NCI-H1436 treated with DMSO at 0.1 percent for 48 hours (cell line): ENCODE measurements at places on chromosomes 6 and 20.

DNA sequence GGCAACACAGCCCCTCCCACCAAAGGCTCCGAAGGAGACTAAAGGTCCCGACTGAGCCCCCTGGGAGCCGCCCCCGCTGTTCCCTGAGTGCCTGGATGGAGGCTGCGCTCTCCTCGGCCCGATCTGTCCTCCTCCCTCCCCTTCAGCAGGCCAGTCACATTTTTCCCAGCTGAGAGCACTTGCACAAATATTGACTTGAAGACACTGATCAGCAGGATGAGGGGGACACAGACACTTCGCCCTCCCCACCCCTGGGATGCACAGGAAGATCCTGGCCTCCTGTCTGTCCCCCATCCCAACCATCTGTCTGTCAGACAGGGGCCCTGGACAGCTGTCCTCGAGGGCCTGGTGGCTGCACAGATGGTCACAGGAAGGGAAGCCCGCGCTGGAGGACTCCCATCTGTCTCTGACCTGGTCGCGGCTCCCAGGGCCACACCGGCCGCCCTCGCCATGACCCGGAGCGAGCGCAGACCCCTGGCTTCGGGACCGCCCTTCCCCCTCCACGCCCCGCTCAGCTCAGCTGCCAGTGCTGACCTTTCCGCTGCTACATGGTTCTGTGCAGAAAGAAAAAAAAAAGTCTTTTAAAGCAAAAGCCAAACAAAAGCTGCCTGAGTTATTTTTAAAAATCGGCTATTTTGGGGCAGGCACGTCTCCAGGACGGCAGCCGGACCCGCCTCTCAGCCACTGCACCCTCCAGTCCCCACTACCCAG is 11.1 kb downstream of the LAMA5 start:
- no peak for DNase-seq

GRCh38 chr6:157121897-157122296 is 201.4 kb downstream of the TMEM242 start:
- no peak for DNase-seq

GRCh38 chr6:84657486-84657885 is 106.9 kb downstream of the TBX18 start:
- DNase-seq = no peak

DNA sequence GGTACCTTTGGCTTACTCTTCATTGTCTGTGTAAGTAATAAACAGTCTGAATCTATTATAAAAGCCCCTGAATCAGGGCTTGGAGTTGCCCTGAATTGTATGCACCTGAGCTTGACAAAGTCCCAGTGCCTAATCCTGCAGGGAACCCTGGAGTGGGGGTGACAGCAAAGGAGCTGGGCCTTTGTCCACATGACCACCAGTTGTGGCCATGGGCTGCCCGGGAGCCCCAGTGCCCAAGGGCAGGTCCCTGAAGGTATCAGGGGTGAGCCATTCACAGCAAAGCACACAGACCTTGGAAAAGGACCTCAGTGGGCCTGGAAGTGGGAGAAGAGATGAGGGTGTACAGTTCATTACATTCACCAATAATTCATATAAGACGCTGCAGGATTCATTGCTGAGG is 94.2 kb downstream of the BANF2 start:
- no peak for DNase-seq

- no peak for DNase-seq
These were observed 631.9 kb upstream of the MMS22L start for GRCh38 chr6:97914912-97915311.

GRCh38 chr6:88367248-88367647 is 201.1 kb upstream of the CNR1 start:
- DNase-seq = no peak

- DNase-seq = no peak
These were observed 430.4 kb downstream of the TBC1D32 start for GRCh38 chr6:120903836-120904235.

DNA sequence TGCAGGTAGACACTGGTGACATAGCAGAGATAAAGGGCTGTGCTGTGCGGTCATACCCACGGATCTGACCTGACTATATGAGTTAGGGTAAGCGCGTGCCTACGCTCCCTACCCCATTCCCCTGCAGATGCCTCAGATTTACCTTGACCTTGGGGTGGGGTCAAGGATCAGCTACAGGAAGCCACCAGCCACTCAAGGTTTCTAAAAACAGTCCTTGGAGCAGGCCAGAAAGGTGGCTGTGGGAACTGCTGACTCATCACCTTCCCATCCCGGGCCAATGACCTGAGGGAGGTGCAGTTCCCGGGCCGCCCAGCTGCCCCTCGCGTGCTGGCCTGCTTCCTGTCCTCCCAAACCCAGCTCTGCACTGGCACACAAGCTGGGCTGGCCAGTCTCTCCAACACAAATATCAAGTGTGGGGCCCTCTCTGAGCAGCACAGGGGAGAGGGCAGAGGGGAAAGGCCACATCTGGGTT is 23.0 kb downstream of the KCNK5 start:
- no peak for DNase-seq

DNA sequence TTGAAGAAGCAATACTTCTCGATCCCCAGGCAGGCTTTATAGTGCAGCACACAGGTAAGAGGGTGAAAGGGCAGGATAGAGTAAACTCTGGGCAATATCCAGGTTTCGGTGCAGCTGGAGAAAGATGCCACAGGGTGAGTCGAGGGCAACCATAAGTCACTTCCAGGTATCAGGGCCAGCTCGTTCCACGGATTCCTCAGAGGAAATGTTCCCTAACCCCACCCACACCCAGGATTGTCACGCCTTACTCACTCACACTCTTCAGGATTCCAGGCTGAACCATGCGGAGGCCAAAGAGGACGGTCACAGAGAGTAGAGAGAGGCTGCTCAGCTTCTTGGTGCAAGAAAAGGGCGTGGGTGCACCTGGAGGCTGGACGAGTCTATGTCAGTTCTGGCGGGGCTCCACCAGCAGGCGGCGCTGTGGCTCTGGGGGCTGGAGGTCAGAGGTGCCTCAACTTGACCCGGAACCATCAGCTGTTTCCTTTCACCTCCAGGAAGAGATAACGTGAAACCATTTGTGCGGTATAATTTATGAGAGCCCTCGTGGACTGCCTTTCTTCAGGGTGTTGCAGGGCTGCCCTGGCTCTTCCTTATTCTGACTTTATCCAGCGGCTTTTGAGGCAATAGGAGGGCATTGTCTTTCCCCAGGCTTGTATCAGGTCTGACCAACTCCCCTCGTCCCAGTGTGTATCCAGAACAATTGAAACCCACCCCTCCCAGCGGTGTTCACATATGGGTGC is 14.5 kb upstream of the WFDC12 start:
- no peak for DNase-seq

DNA sequence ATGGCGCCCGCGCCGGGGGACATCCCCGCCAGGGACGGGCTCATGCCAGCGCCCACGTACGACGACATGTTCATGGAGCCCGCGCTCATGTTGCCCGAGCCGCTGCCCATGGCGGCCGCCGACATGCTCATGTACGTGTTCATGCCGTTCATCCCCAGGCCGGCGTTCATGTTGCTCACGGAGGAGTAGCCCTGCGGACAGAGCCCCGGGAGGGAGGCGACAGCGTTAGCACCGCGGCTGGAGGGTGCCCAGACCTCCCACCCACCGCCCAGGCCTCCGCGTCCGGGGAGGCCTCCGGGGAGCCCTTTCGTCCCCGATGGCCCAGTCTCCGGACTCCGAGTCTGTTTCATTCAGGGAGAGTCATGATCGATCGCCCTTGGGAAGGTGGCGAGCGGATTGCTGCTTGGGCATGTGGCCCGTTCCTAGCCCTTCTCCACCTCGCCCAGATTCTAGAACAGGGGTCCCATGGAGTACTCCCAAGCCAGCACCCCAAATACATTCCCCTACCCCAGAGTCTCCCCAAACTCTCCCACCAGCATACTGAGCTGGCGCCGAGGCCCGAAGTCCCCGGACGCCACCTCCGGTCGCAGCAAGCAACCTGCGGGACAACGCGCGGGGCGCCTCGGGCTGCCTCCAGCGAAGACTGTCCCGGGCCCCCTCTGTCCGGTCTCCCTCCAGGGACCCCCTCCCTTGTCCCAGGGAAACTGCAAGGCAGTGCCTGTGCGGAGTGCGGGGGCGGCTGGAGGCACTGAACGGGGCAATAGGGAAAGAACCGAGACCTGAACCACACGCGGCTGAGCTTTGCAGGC is 1.2 kb downstream of the FOXA2 start:
- no peak for DNase-seq

- no peak for DNase-seq
These were observed 153.6 kb downstream of the SYCP2 start for GRCh38 chr20:59779656-59780380.

- DNase-seq = no peak
These were observed 19.1 kb upstream of the ADGRB3 start for GRCh38 chr6:68615938-68616337.

DNA sequence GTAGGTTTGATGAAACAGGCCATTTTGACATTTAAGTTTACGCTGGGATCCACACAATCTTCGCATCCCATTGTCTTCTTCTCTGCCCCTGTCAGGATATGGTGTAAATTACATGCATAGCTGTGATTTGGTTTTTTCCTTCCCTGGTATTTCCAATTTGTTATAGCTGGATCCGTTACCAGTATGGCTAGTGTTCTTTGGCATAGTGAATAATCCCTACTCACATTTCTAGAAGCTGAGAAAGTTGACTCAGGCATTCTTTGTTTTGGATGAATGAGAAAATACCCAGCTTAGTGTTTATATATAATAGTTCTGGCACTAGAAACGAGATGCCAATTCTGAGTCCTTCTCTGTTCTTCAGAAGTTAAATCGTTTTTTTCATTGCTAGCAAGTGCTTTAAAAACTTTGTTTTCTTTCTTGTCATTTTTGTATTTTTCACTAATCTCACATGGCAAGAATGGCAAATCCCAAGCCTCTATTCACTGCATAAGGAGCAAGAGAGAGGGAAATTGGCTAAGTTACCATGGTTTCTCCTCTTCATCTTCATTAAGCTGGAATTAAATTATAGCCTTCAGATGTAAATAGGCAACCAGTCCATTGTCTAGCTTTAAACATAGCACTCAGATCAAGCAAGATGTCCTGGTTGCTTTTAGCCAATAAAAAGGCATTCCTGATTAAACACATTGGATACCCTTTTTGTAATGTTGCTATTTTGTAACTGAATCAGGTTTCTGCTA is 91.9 kb upstream of the LAMP5 start:
- no peak for DNase-seq

- DNase-seq = no peak
These were observed 203.9 kb downstream of the HAO1 start for GRCh38 chr20:7736336-7736735.

- no peak for DNase-seq
These were observed 272.9 kb downstream of the SMOC2 start for GRCh38 chr6:168713839-168714238.

DNA sequence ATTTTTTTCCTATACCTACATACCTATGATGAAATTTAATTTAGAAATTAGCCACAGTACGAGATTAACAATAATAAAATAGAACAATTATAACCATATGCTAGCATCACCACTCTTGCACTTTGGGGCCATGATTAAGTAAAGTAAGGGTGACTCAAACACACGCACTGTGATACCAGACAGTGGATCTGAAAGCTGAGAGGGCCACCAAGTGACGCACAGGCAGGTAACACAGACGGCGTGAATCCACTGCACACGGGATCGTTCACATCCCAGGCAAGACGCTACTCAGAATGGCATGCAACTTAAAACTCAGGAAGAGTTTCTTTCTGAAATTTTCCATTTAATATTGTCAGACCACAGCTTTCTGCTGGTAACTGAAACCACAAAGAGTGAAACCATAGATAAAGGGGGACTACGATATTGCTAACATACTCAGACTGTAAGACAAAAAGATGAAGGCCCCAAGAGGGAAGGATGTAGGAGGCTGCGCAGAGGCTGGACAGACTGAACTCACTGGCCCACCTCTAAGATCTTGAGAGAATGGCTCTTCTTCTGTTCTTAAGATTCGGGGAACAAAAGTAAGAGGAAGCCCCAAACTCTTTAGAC is 17.9 kb downstream of the RRBP1 start:
- no peak for DNase-seq

DNA sequence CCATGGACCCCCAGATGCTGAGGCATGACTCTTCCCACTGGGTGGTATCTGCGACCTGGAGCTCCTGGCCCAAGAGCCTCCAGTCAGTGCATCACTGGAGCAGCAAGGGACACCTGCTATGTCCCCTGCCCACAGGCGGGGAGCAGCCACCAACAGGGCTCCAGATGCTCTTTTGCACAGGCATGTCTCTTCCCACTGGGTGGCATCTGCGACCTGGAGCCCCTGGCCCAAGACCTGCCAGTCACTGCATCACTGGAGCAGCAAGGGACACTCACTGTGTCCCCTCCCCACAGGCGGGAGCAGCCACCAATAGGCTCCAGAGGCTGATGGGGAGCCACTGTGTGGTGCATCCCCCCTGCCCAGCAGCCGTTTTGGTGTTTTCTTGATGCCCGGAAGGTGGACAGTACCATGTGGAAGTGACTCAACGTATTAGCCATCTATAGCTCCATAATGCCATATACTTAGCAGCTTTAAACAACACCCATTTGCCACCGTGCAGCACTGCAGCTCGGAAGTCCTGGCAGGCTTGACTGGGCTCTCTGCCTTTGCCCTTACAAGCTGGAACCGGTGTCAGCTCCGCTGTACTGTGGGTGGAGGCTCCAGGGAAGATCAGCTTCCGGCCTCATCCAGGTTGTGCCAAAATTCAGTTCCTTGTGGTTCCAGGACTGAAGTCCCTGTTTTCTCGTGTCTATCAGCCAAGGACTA is 124.9 kb upstream of the CST7 start:
- no peak for DNase-seq

DNA sequence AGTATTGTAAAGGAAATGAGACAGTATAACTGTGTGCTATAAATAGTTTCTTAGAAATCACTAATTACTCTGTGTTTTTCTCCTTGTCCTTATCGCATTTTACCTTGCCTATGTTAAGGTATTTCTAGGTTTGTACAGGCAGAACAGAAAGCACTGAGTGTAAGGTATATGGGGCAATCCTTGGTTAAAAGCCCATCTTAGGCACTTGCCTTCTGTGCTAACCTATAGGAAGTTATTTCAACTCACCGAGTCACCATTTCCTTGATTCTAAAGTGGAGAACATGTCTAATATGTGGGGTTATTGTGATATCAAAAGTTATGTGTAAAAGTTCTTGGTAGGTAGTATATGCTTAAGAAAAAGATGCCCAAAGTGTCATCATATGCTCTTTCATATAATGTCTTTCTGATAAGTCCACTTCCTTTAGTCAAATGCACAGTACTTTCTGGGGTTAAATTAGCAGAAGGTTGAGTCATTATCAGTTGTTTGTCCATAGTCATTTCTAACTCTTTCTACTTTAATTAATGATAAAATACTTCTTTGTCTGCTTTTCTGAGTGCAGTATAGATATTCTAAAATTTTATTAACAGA is 276.4 kb downstream of the UTRN start:
- DNase-seq = no peak

GRCh38 chr6:136282906-136283305 is 6.7 kb downstream of the BCLAF1 start:
- no peak for DNase-seq

DNA sequence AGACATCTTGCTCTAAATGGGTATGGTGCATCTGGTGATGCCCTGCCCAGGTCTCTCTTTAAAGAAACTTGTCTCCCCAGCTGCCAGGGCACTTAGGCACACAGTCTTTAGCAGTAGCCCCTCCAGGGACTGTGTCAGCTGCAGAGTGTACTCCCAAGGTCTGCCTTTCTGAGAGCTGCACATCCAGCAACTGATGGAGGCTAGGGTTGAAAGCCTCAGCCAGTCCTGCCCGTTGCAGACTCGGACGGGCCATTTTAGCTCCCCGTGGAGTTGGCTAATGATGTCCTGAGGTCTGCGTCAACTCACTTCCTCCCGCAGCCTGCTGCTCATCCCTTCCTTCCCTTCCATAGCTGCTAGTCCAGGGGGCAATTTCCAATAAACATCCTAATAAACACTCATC is 381.8 kb downstream of the PTPRT start:
- no peak for DNase-seq
